ENCODE measurements at places on chromosomes 7 and 10.

DNA sequence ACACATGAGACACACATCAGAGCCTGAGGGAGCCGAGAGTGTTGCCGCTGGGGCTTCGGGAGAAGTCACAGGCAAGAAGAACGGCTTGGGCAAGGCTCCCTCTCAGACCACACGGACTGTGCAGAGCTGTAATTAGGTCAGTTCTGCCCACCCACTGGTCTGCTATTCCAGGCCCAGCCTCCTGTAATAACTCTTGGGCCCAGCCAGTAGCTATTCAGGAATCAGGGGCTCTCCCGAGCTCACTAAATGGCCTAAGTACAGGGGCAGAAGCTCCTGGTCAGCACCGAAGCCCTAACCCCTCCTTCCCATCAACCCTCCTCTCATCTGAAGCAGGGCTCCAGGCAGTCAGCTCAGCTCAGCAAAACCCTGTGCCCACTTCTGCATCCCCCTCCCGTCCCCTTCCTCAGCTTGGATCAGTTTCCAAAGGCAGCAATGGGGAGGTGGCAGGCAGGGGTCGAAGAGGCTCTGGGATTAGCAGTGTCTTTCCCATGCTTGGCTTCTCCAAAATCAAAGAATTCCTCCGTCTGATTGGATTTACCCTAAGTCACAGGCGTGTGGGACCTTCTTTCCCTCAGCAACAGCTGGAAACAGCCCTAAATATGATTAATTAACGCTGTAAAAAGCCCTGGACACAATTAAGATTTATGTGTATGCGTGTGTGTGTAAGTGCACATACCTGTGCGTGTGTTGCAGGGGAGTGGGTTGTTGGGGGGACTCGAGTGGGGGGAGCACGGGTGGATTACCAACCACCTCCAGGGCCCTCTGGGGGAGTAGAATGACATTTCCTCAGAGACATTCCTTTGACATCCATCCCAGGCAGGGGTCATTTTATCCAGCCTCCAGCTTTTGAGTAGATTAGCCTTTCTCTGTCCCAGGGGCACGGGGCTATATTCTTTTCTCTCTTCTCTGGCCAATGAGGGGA, 48.4 kb upstream of the BTRC start:
- no peak overlapping the region for H3K4me3 ChIP-seq
- H3K27me3 ChIP-seq = peaks cover 15% of the 10 kb centered on the region
- peaks cover 5% of the 10 kb centered on the region for H3K4me1 ChIP-seq
- no peaks in the 10 kb centered on the region for H3K36me3 ChIP-seq
- H3K27ac ChIP-seq = no peak overlapping the region

- no peak overlapping the region for H3K27ac ChIP-seq
- H3K36me3 ChIP-seq = no peaks in the 10 kb centered on the region
- no peak for DNase-seq
- H3K4me1 ChIP-seq = no peaks in the 10 kb centered on the region
- H3K4me3 ChIP-seq = no peak overlapping the region
These were observed 327.4 kb downstream of the SORCS1 start for GRCh38 chr10:106836933-106837663.

DNA sequence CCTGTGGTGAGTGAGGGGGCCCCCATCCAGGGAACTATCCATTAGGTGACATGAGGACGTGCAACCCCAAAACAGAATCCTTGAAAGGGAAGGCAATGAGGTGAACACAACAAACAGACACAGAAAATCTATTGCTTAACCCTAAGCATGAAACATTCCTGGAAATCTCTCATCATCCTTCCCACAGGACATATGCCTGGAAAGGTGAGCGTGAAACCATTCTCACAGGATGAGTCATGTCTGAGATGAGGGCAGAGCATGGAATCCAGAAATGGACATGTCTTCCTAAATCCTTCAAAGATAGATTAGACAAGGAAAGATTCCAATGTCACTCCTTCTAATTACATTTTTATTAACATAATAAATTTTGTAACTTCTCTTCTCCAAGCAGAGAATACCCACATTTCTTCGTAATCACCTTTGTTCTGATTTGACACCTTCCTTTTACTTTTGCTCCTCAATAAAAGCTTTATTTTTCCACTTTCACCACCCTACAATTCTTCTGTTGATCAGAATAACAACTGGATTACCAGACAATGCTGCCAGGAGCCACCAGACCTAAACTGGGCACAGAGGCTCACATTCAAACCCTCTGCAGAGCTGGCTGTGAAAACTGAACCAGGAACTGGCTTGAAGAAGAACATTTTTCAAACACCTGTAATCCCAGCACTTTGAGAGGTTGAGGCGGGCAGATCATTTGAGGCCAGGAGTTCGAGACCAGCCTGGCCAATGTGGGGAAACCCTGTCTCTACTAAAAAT, 67.2 kb downstream of the COBL start:
- no peaks in the 10 kb centered on the region for H3K36me3 ChIP-seq
- H3K4me1 ChIP-seq = no peaks in the 10 kb centered on the region
- no peak overlapping the region for H3K27ac ChIP-seq
- DNase-seq = no peak
- no peak overlapping the region for H3K4me3 ChIP-seq
- H3K27me3 ChIP-seq = no peaks in the 10 kb centered on the region

DNA sequence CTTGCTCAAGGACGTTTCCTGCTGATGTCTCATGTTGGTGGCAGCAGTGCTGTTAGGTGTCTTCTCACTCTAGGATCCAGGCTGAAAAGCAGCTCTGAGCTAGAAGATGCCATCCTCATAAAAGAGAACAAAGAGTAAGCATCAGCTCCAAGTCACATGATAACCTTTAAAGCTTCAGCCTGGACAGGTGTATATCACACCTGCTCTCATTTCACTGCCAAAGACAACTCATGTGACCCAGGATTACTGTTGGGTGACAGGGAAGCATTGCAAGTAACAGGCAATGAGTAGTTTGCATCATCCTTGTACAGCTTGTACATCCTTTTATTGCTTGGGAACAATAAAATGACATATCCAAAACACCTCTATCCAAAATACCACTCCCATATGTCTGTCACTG, 423.4 kb upstream of the DPP6 start:
- H3K27me3 ChIP-seq = no peaks in the 10 kb centered on the region
- no peak overlapping the region for H3K4me3 ChIP-seq
- DNase-seq = no peak
- H3K4me1 ChIP-seq = no peaks in the 10 kb centered on the region
- no peaks in the 10 kb centered on the region for H3K36me3 ChIP-seq
- H3K27ac ChIP-seq = no peak overlapping the region

- no peak overlapping the region for H3K27ac ChIP-seq
- DNase-seq = no peak
- H3K27me3 ChIP-seq = no peaks in the 10 kb centered on the region
- H3K36me3 ChIP-seq = no peaks in the 10 kb centered on the region
These were observed 27.4 kb upstream of the POU6F2 start for GRCh38 chr7:38950309-38950708.

- DNase-seq = no peak
- H3K36me3 ChIP-seq = no peaks in the 10 kb centered on the region
- H3K4me3 ChIP-seq = no peak overlapping the region
- no peaks in the 10 kb centered on the region for H3K27me3 ChIP-seq
These were observed 121.2 kb downstream of the EMX2 start for GRCh38 chr10:117663750-117664149.

All from stomach (tissue), 19 donors.